CD4-positive, alpha-beta T cell treated with Interleukin-6 at 100 ng/mL for 8 hours (primary cell): ENCODE measurements at places on chromosomes 2 and 18.
A peak's percentile ranks its signal among the peaks of the same experiment; 100 is the strongest.

DNA sequence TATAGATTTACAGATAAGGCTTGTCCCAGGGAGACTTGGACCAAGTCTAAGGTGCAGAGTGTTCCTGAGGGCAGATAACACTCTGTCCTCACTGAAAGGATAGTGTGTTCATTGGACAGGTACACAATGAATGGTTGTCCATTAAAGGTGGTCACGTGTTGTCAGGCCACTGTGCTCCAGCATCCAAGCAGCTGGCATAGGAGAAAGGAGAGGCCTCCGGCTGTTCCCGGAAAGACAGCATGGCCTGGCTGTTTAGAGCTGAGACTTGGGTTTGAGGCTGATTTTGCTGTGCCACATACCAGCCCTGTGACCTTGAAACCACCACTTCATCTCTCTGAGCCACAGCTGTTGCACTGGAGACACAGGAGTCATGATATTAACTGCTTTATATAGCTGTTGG is 19.6 kb upstream of the SULT1C3 start:
- no peak for DNase-seq

GRCh38 chr2:100381240-100381639 is 36.2 kb downstream of the CHST10 start:
- peak; percentile 63 for DNase-seq

- DNase-seq, result no peak
Measured at GRCh38 chr2:120779781-120780283, 44.2 kb downstream of the GLI2 start.

GRCh38 chr2:33212151-33212550 is 264.3 kb upstream of the RASGRP3 start:
- no peak for DNase-seq

GRCh38 chr2:46831051-46831868 is 84.3 kb downstream of the MCFD2 start:
- no peak for DNase-seq

DNA sequence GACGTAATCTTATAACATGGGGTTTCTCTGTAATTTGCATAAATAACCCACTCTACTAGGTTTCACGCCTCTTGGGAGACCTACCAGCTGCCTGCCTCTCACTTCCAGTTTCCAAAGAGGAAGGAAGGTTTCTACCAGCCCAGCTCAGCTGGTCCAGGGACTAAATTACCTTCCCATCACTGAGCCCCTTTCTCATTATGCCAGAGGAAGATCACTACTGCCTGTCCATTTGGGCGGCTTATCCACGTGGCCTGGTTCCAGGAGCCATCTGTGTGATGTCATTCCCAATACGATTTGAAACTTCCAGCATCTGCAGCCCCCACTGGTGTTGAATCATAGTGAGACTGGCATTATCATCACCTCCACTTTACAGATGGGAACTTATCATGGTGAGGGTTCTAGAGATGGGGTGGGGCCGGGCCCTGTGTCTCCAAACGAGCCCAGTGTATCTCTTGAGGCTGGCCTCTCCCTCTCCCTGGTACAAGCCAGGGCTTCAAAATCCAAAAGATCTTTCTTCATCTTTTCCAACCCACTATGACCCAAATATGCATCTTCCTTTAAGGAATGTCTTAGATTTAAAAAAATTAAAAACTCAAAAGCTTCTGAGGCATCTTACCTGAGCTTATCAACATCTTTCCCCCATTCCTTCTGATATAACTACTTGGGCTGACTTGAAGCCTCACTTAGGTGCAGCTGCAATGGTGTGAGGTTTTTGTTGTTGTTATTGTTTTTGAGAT is 140.8 kb downstream of the DDX1 start:
- DNase-seq, result no peak

GRCh38 chr18:63083020-63083531 is 236.5 kb downstream of the BCL2 start:
- no peak for DNase-seq

DNA sequence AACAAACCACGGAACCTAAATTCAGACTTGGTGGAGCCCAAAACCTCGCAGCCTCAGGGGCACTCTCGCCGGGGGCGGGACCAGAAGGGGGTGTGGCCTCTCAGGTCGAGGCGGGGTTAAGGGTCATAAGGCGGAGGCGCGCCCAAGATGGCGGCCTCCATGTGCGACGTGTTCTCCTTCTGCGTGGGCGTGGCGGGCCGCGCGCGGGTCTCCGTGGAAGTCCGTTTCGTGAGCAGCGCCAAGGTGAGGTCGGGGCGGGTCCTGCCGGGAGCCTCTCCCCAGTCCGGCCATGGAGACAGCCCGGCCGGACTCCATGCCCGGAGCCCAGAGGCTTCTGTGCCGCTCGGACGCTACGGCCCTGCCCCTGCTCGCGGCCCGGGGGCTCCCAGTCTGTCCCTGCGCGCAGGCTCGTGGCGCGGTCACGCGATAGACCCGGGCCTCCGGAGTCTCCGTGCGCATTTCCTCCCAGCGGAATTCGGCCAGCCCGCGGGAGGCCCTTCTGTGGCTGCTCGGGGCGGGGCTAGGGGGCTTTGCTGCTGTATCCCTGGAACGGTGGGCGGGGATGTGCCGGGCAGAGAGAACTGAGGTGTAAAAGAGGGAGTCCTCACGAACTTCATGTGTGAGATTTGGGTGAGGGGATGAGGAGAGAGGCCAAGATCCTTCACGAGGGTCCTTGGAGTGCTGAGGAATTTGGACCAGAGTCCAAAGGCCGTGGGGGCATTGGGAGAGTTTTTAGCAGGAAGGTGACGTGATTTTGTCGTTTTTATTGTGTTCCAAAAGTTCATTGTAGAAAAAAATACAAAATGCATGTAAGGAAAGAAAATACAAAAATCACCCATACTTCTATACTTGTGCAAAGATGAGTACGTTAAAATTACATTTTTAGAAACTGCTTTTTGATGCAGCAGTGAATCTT is at the start of gene SMYD5:
SMYD5 (plus strand) TSS at position 126 of the 916 bp plus-strand sequence; CDS start at position 148, 22 bp downstream.
- peak; percentile 89 for DNase-seq

DNA sequence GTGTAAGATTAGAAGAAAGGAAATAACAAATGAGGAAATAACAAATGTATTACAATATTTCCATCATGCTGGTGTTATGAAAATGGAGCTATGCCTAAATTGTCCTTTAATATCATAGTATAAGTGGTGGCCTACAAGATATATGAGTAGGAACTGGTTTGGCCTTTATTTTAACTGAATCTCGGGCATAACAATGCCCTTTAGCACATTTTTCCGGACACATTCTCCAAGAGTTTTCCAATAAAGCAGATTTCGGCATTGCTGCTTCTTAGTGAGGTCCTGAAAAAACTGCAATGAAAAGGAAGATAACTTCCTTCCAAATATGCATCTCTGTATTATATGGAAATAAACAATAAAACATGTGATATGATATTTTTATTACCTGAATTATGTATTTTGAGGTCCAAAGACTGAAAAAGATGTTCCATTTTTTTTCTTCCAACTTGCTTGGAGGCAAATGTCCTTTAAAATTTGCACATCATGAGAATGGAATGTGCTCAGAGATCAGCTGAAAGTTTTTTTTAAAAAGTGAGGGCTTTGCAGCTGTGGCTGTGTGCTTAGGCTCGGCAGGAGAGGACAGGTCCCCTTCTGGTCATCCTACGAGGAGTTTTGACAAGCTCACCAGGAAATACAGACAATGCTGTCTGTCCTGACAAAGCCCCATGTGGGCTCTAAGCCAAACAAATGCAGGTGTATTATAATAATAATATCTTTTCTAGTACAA is 132.3 kb upstream of the RND3 start:
- DNase-seq, result no peak

GRCh38 chr2:127101048-127101611 is 5.8 kb downstream of the BIN1 start:
- DNase-seq, result no peak

- no peak for DNase-seq
Measured at GRCh38 chr18:34352385-34353163, 127.9 kb upstream of the NOL4 start.

GRCh38 chr2:207296265-207296948 is 130.7 kb upstream of the KLF7 start:
- DNase-seq, result no peak

DNA sequence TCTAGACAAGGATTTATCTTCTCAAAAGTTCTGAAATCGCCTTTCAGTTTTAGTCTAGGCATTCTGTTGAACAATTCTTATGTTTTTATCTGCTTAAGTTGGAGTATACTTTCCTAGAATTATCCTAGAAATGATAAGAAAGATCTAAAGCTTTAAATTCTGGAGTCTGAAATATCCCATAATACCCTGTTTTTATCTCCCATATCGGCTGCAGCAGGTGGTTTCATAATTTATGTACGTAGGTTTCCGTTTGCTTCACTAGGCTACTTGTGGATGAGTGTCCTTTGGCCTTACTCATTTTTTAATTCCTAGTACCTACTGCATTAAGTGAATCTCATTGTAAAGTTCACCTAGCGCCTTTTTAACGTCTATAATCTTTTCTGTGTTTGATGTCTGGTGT is 58.5 kb upstream of the MGAT5 start:
- DNase-seq, result no peak

DNA sequence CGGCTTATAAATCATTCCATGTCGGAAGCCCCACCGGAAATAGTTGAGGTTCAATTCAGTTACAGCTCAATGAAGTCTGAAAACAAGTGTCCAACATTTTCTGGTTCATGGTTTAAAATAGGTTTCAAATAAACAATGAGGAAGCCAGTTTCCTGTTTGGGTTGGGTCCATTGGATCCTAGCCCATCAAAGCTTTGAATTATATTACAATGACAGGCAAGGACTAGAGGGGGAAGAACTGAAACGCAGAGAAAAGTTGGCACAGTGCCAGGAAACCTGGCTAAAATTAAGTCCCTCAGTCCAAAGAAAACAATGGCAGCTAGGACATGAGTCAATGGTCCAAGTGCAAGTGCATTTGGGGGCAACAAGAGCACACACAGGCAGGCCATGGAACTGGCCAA is 32.0 kb downstream of the SLC14A1 start:
- DNase-seq, result no peak

DNA sequence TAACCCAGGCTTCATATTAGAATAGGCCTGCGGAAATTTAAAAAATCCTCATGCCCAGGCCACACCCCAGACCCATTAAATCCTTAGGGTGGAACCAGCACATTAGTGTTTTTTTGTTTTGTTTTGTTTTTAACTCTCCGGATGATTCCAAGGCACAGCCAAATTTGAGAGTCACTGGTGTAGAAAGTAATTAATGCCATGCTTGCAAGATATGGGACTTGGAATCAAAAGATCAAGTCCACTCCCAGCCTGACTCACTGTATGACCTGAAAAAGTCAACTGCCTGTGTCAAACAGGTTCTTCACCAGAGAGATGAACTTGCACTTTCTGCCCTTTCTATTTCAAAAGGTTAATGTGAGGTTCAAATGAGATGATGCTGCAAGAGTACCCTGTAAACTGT is 310.3 kb upstream of the LYPD1 start:
- DNase-seq, result no peak

GRCh38 chr2:218733171-218734021 is 22.8 kb downstream of the TTLL4 start:
- no peak for DNase-seq

DNA sequence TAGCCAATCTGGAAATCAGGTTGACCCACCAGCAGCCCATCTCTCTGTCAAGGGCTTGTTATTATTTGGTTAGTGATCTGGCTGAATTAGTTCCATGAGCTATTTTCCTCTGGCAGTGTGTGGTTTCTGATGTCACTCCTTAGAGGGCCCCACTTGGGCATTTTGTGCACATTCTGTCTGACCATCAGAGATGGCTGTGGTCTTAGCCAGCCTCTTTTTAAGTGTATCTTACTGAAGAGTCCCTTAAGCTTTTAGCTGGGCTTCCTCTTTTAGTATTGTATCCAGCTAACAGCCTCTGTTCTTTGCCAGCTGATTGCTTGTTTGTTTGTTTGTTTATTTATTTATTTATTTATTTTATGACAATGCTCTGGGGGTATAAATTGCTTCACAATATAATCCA is 951.1 kb upstream of the CNTNAP5 start:
- no peak for DNase-seq

- no peak for DNase-seq
Measured at GRCh38 chr2:171394164-171394740, 39.5 kb downstream of the METTL8 start.

DNA sequence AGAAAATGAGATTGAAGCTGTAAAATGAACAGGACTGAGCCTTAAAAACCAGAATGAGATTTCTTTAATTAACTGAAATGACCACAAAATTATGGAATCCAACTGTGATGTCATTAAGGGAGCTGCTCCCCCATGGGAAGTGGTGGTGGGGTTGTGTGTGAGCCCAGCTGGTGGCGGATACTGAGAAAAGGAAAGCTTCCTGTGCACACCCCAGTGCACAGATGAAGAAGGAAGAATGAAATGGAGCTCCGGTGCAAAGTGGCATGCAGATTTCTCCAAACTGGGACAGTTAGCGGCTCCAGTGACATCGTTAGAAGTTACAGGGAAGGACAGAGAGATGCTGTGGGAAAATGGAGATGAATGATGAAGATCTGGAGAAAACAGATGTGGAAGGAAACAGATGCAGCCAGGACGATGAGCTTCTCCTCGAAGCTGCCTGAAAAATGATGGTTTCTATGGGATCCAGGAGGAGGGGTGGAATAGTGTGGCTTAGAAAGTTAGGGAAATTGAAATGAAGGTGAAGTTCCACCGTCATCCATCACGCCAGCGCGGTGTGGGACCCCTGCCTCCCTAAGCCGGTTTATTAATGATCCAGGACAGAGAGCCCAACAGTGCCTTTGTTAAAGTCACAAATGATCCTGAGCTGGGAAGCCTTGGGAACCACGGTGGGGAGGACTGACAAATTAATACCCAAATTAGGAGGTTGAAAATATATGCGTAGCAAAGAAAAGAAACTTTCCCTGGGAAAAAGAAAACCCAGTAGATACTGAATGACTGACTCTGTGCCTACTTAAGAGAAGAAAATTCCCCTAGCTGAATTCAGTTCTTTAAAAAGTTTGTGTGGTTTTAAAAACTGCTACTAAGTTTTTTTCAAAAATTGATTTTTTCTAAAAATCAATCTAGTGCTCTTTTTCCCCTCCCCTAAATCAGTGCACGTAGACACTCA is 77.2 kb downstream of the TSN start:
- no peak for DNase-seq

GRCh38 chr2:135226961-135227360 is 174.9 kb downstream of the RAB3GAP1 start:
- no peak for DNase-seq

DNA sequence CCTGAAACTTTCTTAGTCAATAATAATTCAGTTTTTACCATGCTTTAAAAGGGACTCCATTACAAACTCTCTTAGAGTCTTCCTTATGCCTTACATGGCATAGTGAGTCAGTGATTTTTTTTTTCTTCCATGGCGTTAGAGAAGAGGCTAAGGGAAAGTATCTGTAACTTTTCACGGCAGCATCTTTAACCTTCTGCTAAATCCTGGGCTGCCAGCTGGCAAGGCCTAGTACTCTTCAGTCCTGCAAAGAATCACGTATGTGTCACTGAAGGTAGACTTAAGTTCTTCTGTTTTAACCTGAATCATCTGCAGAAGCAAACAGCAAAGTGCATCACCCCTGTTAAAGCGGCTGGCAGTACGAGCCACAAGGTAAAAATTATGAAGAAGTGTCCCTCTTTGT is 286.3 kb upstream of the FN1 start:
- DNase-seq, result no peak
